ENCODE measurements at places on chromosomes 2 and 18.

- no peak for DNase-seq
Measured at GRCh38 chr2:64763126-64763525, 109.4 kb upstream of the SERTAD2 start.

DNA sequence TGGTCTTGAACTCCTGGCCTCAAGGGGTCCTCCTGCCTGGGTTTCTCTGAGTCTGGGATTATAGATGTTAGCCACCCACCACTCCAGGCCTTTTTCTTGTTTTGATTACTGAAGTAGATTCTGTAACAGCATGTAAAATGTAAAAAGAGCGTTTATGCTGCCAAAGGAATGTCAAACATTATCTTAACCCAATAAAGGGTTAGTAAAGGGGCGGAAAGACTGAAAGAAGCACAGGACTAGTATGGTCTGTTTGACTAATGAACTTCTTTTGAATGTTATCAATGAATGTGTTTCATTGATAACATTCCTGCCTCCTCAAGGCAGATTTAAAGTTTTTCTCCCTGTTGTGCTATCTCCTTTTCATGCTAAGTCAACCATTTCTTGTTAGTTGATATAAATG is 29.4 kb downstream of the GPD2 start:
- DNase-seq = no peak

DNA sequence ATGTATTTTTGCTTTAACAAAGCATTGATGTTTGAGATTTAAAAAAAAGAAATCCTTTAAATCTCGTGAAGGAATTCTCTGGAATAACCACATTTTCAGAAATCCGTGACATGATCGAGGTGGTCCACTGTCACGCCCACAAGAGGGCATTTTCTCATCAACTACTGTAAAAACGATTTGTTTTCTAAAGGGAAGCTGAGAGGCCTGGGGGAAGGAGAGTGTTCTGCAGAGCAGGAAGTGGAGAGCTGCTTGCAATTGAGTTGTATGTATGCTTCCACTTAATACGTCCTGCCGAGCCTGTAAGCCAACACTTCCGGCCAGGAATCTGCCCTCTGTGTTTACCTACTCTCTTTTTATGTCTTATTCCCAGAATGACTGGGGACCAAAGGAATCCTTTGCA is 19.4 kb downstream of the KLHL29 start:
- no peak for DNase-seq

- no peak for DNase-seq
Measured at GRCh38 chr2:80438686-80439085, 134.1 kb upstream of the LRRTM1 start.

DNA sequence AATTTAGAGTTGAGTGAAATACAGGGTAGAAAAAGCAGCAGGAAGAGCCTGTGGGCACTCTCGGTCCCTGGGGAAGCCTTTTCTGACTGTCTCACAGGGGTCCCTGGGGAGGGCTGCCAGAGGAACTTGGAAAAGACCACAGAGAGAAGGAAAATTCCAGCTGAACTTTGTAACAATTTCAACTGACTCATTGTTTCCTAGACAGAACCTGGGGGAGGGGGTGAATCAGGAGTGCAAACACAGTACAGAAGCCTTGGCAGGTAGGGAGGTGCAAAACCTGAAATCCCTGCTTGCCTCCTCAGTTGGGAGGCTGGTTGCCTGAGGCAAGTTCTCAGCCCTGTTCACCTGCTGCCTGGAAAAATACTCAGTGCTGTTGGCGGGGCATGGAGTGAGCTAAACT is 106.8 kb downstream of the GRB14 start:
- no peak for DNase-seq

GRCh38 chr2:201254081-201254730 is 6.1 kb upstream of the CASP8 start:
- peak; percentile 51 for DNase-seq

DNA sequence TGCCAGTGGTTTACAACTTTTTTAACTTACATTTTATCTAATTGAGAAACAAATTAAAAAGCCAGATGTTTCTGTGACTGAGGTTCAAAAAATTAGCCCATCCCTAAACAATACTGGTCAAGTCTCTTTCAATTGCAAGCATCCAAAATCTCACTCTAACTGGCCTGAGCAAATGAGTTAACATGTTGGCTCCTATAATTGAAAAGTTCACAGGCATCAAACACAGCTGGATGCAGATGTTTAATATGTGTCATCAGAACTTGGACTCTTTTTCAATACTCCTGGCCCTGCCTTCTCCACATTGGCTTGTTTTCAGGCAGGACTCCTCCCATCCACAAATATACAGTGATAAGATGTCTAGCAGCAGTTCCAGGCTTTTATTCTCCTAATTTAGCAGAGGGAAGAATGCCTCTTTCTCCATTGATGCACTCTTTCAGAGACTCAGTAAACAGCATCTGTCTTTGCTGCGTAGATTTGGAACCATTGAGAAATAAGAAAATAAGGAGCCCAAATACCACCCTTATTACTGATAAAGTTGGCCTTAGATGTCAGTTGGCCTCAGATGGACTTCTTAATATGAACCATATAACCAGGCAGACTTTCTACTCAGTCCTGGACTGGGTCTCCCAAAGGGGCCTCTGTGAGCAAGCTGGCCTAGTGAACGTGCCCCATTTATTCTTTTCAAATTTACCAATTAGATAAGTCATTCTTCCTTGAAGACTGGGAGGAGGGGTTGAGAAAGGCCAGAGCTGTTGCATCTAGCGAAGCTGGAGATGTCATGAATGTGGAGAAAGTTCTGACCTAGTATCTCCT is 30.4 kb upstream of the FN1 start:
- DNase-seq = no peak

DNA sequence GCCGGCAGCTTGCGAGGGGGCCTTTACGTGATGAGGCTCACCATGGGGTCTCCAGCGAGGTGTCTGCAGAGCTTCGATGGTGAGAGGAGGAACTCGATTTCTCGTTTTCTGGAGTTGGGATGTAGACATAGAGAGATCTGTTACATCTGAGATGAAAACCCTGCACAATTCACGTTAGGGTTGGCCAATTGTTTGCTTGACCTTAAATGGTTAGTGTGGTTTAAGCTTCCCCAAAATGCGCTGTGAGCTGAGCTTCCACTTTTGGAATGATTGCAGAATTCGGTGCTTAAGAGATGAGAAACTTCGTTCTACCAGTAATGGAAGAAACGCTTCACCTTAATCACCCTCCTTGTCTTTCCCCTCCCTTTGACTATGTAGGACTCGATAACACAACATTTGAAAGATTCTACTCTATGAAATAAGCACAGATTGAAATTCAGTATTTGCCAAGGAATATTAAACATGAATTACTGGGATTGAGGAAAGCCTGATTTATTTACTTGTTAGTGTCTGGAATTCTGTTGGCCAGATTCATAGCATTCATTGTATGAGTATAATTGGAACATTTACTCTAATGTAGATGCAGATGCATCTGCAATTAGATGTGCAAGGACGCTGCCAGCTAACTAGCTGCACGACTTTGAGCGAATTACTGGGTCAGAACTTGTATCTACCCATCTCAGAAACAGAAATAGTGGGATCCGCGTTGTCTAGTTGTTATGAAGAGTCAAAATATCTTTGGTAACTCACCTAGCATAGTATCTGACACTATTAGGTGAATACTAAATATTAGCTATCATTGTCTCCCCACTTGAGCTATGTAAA is 1.6 kb upstream of the KLF7 start:
- peak; percentile 36 for DNase-seq

- no peak for DNase-seq
Measured at GRCh38 chr2:37775908-37776250, 104.4 kb upstream of the CDC42EP3 start.

- no peak for DNase-seq
Measured at GRCh38 chr2:162106146-162106551, 32.1 kb upstream of the DPP4 start.

- DNase-seq = no peak
Measured at GRCh38 chr2:4073026-4073569, 369.7 kb downstream of the DCDC2C start.

- no peak for DNase-seq
Measured at GRCh38 chr2:168816369-168816768, 13.9 kb downstream of the NOSTRIN start.

DNA sequence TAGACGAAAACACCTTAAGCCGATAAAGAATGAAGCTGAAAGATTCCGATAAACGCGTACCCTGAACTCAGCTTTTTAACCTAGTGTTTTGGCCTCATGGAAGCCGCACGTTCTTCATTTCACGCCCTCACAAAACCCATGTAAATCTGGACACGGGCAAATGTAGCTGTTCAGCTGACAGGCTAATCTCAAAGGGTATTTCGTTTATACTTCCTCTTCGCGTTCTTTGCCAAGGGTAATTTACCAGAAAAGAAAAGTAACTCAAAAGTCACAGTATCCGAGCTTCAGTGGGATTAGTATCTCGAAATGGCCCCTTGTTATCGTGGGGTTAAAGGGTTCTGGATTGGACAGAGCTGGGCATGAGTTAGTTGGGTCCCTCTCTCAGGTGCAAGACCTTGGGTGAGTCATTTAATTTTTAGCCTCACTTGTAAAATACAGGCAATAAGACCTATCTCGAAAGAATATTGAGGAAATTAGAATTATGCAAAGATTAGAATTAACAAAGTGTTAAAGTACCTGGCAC is 22.0 kb upstream of the STPG4 start:
- no peak for DNase-seq

GRCh38 chr2:175054340-175054739 is 49.2 kb upstream of the CHN1 start:
- no peak for DNase-seq

- DNase-seq = no peak
Measured at GRCh38 chr18:51330148-51330547, 132.7 kb upstream of the MEX3C start.

DNA sequence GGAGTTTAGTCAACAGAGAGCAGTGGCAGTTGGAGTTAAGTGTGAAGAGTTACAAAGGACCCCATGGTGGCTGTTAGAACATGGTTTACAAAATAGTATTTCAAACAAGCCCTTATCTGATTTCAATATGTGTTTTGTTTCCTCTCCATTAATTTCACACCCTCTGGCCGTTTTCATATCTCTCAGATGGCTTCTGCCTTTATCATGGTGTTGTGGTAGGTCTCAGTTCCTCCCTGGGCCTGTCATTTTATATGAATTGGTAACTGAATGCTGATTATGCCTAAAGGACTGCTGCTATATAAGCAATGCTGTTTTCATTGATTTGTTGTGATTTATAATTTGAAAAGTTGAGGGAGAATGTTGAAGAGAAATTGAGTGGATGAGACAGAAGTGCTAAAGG is 686.7 kb downstream of the NYAP2 start:
- no peak for DNase-seq

GRCh38 chr18:64678048-64678447 is 529.2 kb upstream of the LINC00305 start:
- no peak for DNase-seq

GRCh38 chr2:44230378-44230777 is 44.9 kb upstream of the SLC3A1 start:
- no peak for DNase-seq

DNA sequence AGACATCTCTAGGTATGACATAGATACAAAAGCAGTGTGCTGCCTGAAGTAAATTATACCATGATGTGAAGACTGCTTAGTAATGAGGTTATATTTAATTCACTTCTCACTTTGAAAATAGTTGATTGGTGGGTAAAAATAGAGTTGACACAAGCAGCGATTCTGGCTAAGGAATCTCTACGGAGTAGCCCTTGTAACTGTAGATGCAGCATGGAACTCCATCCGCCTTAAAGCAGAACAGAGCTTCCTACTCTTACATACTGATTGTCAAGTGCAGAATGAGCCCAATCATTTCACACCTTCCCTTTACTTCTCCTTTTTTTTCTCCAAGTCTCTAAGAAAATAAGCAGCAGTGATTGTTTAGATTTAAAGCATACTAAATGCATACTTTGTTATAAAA is 1594.6 kb upstream of the SLC39A10 start:
- DNase-seq = no peak

- DNase-seq = peak; percentile 59
Measured at GRCh38 chr18:2964361-2965010, 48.5 kb downstream of the LPIN2 start.

- no peak for DNase-seq
Measured at GRCh38 chr2:31429040-31429439, 14.5 kb upstream of the XDH start.

- no peak for DNase-seq
Measured at GRCh38 chr2:129984426-129984825, 5.0 kb downstream of the RAB6C start.

GRCh38 chr2:204948024-204948763 is 402.9 kb downstream of the PARD3B start:
- DNase-seq = peak; percentile 22

DNA sequence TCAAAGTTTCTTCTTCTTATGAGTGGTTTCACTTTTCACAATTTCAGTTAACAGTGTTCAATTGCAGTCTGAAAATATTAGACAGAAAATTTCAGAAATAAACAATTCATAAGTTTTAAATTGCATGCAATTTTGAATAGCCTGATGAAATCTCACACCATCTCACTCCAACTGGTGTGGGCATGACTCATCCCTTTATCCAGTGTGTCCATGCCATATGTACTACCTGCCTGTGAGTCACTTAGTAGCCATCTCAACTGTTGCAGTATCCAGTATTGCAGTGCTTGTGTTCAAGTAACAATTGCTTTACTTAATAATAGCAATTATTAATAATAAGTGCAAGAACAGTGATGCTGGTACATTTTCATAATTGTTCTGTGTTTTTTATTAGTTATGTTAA is 1202.5 kb downstream of the DSC3 start:
- no peak for DNase-seq

DNA sequence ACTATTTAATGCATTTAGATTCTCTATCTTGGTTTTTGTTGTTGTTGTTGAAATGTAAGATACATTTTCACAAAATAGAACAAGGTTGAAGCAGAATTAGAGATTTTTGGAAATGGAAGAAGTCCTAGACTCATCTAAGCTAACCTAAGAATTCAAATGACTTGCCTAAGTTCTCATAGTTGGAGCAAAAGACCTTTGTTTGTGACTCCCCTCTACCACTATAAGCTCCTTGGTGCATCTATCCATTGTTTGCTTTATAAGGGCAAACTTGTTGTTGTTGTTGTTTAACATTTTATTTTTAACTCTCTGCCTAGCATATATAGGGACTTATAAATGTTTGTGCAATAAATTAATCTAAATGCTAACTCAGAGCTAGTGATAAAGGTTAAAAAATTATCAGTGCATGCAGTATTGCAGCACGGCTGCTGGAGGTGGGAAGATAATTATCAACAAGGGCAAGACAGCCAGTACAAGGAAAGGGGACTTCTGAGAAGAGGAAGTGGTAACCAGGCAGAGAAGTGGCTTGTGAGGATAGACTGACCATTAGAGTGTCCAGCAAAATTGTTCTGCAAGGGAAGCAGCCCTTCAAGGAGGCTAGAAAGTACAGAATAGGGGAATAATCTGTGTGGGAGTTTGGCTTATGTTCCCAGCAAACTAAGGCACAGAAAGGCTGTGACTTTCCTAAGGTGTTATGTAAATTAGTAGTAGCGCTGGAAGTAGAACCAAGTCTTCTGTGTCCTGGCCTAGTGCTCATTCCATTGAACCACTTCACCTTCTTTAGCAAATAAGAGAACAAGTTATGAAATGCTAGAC is 38.1 kb upstream of the ACYP2 start:
- DNase-seq = no peak

- no peak for DNase-seq
Measured at GRCh38 chr2:56806924-56807323, 623.1 kb downstream of the CCDC85A start.
